ENCODE measurements at places on chromosomes 13 and 19.

- no peak for DNase-seq
Observed at GRCh38 chr19:38663156-38663651, 15.8 kb downstream of the ACTN4 start.

DNA sequence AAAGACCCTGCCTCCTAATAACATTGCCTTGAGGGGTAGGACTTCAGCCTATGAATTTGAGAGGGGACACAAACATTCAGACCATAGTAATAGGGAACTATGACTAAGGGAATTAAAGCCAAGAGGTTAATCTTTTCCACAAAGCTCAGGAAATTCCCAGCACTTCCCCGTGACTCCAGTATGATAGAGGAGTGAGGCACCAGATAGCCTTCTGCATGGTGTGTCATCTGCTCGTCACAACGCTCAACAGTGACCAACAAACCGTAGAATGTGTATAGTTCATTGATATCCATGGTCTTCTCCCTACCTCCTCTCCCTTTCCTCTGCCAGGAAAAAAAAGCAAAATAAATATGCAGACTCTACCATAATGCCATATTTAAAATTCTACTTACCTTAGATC lies 64.4 kb downstream of the B3GLCT start:
- DNase-seq = no peak

DNA sequence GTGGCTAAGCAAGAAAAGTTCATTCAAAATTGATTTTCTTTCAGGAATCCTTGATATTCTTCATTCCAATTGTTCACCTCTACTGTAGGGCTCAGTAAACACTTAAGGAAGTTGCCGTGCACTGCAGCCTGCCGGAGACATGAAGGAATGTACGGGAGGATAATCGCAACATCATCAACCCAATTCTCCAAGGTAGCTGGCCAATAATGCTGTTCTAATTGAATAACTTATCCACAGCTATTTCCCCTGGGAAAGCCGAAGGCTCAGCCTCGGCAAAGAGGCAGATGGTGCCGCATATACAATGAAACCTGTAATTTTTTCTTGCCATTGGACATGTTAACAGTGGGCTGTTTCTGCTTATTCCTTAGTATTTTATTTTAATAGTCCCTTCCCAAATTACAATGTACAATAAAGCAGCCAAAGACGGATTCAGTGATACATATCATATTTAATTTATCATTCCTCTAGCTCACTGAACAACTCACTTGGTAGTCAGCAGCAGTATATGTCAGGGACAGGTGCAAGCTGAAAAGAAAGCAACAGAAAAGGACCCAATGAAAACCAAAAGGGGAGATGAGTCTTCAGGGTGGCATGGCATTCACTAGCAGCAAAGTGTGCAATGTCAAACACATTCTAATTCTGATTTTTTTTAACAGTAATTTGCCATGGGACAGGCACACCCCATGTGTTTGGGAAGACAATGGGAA lies 420.5 kb upstream of the KLF12 start:
- DNase-seq = peak; percentile 25

DNA sequence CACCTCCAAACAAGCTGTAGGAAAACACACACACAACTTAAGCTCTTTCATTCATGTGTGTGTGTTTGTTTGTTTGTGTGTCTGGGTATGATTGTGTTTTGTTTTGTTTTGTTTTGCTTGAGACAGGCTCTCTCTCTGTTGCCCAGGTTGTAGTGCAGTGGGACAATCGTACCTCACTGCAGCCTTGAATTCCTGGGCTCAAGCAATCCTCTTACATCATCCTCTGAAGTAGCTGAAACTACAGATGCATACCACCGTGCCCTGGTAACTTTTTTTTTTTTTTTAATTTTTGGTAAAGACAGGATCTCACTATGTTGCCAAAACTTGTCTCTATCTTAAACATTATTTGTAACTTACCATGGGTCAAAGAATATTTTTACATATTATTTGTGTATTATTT lies 431.7 kb downstream of the SLITRK1 start:
- DNase-seq = no peak

DNA sequence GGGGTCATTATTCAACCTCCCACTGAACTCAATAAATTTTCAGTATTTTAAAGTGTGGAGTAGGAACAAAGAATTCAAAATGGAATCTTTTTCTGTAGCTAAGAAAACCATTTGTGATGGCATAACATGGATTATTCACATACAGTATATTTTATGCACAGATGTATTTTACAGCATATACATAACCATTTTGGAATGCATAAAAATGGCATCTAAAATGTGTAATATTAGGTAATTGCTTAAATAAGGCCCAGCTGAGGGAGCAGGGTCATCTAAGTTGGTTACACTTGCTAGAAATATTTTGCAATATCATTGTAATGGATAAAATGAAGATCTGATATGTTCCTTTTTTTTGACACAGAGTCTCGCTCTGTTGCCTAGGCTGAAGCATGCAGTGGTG lies 146.9 kb downstream of the LMO7 start:
- no peak for DNase-seq

DNA sequence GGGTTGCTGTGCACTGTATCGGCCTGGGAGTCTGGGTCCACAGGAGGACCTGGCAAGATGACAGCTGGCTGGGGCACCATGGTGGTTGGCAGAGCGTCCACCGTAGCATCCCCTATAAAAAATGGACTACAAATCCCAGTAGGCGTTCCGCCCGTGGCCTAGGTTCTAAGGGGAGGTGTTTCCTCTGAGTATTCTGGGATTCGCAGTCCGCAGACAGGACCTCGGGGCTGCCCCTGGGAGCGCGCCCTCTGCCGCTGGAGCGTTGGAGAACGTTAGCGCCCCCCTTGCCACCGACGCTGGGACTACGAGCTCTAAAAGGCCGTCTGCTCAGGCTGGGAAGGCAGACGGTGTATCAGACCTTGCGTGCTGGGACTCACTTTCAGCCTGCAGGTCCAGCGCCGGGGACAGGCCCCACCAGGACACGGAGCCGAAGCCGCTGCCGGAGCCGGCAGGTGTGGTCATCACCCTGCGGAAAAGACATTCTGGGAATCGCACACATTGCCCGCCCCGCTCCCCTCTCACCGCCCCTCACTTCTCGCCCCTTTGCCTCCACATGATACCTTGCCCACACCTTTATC lies 372 bp downstream of the DNAAF3 start:
- peak; percentile 94 for DNase-seq

DNA sequence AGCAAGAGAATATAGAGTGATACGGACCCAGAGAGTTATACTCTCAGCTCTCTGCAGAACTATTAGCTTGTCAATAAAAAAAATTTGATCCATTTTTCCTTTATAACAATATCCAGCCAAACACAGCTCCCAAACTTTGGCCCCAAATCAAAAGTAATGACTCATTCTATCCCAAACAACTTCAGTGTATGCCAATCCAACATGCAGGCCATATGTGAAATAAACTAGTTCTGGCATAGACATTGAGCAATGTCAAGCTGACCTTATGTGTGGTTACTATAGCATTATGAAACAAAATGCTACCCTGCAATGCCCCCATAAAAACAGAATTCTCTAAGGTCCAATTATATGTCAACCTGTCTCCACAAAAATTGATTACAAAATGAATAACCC lies 209.5 kb downstream of the DNAJC15 start:
- DNase-seq = no peak

- no peak for DNase-seq
Observed at GRCh38 chr13:110648146-110648819, 32.9 kb downstream of the NAXD start.
